ENCODE measurements at places on chromosomes 7 and 10. TPM values are rescaled to one million over a fixed set of nuclear protein-coding genes. Genes with fewer than 3 reads are reported as not detected.

GRCh38 chr10:89079961-89080360 lies 89.4 kb downstream of the FAS start:
- no peaks in the 10 kb centered on the region for H3K27me3 ChIP-seq
- H3K4me1 ChIP-seq = no peaks in the 10 kb centered on the region
- H3K36me3 ChIP-seq = no peaks in the 10 kb centered on the region
- H3K4me3 ChIP-seq = no peak overlapping the region
- H3K27ac ChIP-seq = no peak overlapping the region
- DNase-seq = no peak

- H3K4me3 ChIP-seq = no peak overlapping the region
- no peak overlapping the region for H3K27ac ChIP-seq
- no peaks in the 10 kb centered on the region for H3K4me1 ChIP-seq
- no peaks in the 10 kb centered on the region for H3K27me3 ChIP-seq
- no peaks in the 10 kb centered on the region for H3K36me3 ChIP-seq
- no peak for DNase-seq
Observed at GRCh38 chr7:23966941-23967340, 256.9 kb downstream of the STK31 start.

DNA sequence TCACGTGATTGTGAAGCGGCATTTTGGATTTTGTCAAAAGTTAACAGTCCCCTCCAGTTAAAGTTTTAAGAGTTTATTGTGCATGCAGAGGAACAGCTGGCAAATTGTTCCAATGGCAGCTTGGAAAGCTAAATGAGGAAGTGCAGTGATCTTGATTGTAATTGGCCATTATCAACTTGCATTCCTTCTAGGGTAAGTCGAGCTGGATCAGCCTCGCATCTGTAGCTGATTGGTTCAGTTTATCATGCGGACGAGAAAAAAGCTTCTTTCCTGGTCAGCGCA lies 566 bp downstream of the ZNF789 start:
- H3K4me3 ChIP-seq = peak overlapping the region; percentile 78
- H3K27ac ChIP-seq = no peak overlapping the region
- no peak for DNase-seq

The PRF1 gene
- total RNA-seq = 2.2 TPM

GRCh38 chr7:91342346-91342745 lies 78.1 kb downstream of the FZD1 start:
- no peak overlapping the region for H3K4me3 ChIP-seq
- DNase-seq = no peak
- no peak overlapping the region for H3K27ac ChIP-seq
- H3K4me1 ChIP-seq = no peaks in the 10 kb centered on the region
- no peaks in the 10 kb centered on the region for H3K27me3 ChIP-seq

The CHN2 gene
- 17.1 TPM for total RNA-seq

- no peaks in the 10 kb centered on the region for H3K27me3 ChIP-seq
- no peak overlapping the region for H3K27ac ChIP-seq
- H3K36me3 ChIP-seq = no peaks in the 10 kb centered on the region
- no peak for DNase-seq
- H3K4me1 ChIP-seq = no peaks in the 10 kb centered on the region
Observed at GRCh38 chr7:95951531-95951930, 179.2 kb downstream of the DYNC1I1 start.

DNA sequence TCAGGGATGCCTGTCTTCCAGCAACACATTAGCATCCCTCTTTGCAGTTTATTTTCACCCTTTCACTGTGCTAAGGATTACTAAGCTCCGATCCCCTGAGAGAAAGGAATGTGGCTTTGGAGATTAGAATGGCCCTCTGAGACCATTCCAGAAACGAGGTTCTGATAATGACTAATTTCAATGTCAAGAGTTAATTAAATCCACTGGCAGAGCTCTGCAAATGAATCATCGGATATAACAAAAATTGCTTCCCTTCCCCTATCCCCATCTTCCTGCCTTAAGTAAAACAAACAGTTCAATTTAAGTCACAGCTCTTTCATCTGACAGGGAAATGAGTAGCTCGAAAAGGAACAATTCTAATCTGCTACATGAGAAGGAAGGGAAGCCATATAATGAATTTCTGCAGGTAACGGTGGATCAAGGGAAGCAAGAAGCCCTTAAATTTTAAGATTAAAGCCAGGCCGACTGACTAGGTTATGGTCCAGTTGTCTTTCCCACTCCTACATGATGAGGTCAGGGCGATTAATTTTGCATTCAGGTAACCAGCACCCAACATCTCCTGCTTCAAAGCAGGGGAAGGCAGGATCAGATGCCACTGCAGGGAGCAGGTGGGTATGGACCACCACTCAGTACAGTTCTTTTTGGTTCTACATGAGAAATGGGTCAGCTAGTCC lies 50.5 kb downstream of the MALSU1 start:
- H3K27ac ChIP-seq = no peak overlapping the region
- no peaks in the 10 kb centered on the region for H3K36me3 ChIP-seq
- no peaks in the 10 kb centered on the region for H3K4me1 ChIP-seq
- peaks cover 3% of the 10 kb centered on the region for H3K27me3 ChIP-seq
- no peak for DNase-seq
